ENCODE measurements at places on chromosomes 16 and 17. TPM values are rescaled to one million over a fixed set of nuclear protein-coding genes. Genes with fewer than 3 reads are reported as not detected.

CCL1 gene
- total RNA-seq: not detected

GRCh38 chr17:80689129-80689619 is 144.5 kb downstream of the RPTOR start:
- DNase-seq: no peak

- DNase-seq: no peak
Measured at GRCh38 chr16:4085405-4085970, 30.8 kb downstream of the ADCY9 start.

- DNase-seq: no peak
Measured at GRCh38 chr17:4759776-4760236, 11.9 kb upstream of the TM4SF5 start.

GRCh38 chr17:60332574-60332973 is 59.4 kb downstream of the USP32 start:
- DNase-seq: no peak

DNA sequence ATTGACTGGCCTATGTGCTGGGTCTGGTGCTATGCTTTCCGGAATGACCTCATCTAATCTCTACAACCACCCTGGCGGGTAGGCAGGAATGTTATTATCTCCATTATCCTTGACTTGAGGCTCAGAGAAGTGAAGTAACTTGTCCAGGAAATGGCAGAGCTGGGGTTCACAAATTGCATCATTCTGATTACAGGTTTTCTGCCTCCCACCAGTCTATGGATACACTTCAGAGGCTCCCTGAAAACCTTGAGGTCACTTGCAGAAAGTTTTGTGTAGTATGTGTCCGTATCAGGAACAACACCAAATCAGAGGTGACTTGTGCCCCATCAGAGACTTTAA is 19.1 kb downstream of the NOD2 start:
- DNase-seq: no peak

- no peak for DNase-seq
Measured at GRCh38 chr17:79685121-79685520, 45.6 kb upstream of the ENPP7 start.

PITPNM3 gene
- 2.2 TPM for total RNA-seq

CCL8 gene
- not detected for total RNA-seq

DNA sequence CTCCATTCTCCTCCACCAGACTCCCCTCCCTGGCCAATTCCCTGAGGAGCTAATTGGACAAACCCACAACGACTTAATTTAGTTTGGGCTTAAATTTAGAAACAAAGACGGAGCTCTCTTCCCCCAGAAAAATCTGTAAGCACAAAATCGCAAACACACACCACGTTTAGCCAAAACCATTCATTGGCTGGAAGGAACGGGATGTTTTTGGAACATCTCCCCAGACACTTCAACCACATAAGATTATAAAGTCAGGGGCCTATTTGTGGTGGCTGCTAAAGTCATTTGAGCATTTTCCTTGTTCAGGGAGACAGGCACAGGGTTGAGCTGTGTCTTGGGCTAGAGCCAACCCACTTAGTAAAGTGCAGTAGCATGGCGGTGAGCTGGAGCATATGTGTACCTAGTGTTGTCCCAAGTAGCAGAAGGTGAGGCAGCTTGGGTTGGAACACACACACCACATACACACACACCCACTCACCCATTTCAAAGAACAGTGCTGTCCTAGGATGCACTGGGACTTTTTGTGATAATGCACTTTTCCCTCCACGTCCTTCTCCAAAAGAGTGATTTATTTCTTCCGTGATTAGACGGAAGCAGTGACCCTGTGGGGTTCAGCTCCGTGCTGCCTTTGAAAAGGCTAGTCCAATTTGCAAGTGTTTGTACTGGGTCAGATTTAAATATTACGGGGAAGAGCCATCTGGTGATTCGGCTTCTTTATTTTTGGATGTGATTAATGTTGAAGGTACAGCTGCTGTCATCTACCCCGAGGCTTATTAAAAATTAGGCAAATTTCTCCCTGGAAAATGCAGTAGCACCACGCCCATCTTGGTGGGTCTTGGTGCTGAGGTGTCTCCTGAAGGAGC is 32.2 kb downstream of the ELAC2 start:
- DNase-seq: no peak

- no peak for DNase-seq
Measured at GRCh38 chr17:66040402-66040801, 151.5 kb downstream of the CEP112 start.

ZNF624 gene
- 8.7 TPM for total RNA-seq

GRCh38 chr16:19774024-19774423 is 56.0 kb downstream of the IQCK start:
- no peak for DNase-seq
